ENCODE measurements at places on chromosomes 12 and 14.

GRCh38 chr14:94448071-94448808, 4.4 kb downstream of the SERPINA11 start:
- no peak for DNase-seq

DNA sequence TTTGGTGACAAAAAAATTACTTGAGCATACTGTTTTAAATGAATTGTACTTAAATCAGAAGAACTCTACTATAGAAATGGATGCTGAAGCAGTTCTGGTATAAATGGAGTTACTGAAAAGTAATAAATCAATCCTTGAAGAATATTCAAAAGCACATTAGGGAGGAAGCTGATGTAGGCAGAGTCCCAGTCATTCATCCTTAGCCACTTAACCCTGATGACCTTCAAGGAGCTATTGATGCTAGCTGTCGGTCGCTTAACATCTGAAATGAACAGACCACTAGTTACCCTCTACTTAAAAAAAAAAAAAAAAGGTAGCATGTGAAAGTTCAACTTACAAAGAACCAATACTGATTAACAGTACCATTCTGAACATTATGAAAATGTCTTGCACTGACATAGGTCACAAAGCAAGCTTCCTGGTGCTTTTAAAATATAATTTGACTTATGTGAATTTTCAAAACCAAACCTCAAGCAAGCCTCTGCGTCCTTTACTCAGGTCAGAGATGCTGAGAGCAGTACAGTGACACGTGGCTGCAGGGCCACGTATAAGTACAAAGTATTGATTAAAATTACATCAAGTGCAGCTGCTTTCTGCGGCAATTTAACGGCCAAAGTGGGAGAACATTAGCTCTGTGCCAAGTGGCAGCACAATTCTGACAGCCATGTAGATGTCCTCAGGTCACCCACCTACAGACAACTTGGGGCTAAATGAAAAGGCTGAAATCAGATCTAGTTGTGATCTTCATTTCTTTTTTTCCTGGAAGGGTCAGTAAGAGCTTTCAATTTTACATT, 18.1 kb downstream of the PPM1H start:
- DNase-seq: no peak

- DNase-seq: no peak
These were observed 421.0 kb downstream of the RPL10L start for GRCh38 chr14:46230540-46230939.

- DNase-seq: no peak
These were observed 1480.2 kb downstream of the AACS start for GRCh38 chr12:126545411-126545810.

DNA sequence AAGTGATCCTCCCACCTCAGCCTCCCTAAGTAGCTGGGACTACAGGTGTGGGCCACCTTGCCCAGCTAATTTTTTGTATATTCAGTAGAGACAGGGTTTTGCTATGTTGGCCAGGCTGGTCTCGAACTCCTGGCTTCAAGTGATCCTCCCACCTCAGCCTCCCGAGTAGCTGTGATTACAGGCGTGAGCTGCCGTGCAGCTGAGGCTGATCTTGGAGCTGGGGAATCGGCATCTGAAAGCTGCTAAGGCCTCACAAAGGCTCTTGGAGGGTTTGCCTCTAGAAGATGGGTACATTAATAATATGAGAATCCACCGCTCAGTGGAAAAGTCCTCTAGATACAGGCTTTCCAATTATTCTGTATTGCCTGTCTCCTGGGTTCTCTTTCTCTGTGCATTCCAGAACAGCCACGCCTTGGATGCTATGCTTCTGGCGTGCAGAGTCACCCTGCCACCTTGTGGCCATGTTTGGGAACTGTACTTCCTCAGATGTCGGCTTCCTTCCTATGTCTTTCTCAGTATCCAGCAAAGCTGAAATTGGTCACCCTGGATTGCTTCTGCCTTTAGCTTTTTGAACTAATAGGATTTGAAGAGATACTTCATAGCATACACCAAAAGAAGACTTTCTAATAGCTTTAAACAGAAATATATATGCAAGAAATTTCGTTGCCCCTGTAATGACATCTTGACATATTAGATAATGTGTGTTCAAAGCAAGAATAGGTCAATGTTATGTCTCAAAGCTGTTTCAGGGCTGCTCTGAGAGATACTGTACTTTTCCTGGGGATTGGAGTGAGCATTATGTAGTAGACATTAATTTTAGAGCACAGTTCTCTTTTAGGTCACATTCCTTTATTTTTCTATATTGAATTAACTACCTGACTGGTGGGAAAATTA, 75.4 kb downstream of the SNAPC1 start:
- DNase-seq: peak; percentile 46

- DNase-seq: no peak
These were observed 45.2 kb downstream of the GXYLT1 start for GRCh38 chr12:42099433-42099832.

- no peak for DNase-seq
These were observed 11.1 kb downstream of the ACTN1 start for GRCh38 chr14:68968051-68968450.

GRCh38 chr12:19030603-19031002, 98.9 kb upstream of the PLEKHA5 start:
- no peak for DNase-seq

GRCh38 chr14:78164226-78164853, 5.8 kb upstream of the NRXN3 start:
- no peak for DNase-seq

- no peak for DNase-seq
These were observed 518.5 kb downstream of the SOX5 start for GRCh38 chr12:23431006-23431405.

- no peak for DNase-seq
These were observed 35.4 kb downstream of the RAD52 start for GRCh38 chr12:913919-914698.

- no peak for DNase-seq
These were observed 536 bp upstream of the WNT1 start for GRCh38 chr12:48977290-48978281.

DNA sequence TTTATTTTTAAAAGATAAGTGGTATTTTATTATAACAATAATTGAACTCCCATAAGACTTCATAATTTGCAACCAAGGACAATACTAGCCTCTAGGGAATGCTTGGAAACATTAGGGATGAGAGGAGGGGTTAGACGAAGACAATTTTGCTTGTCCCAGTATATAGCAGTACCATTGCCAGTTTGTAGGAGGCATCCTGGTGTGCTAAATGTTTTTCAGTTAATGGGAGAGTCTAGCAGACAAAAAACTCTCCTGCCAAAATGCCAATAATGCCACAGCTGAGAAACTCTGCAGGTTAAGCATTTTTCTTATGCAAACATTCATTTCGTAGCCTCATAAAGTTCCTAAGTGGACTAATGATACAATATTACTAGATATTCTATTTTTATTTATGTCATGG, 38.1 kb downstream of the RASSF9 start:
- DNase-seq: no peak

DNA sequence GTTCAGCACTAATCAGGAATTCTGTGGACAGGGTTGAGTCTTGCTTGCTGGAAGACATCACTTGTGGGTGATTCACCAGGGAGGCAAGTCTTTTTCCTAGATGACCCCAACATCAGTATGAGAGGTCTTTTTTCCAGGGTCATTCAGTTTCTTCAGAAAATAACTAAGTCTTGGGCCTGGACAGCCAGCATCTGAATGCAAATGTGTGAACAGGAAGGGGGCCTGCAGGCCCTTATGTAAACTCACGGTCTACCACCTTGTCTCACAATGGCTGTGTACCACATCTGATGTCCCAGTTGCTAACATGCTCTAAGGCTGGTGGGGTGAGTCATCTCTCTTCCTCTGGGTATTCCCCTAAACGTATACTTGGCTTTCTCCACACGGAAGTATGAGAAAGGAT, 79.2 kb downstream of the HECTD4 start:
- peak; percentile 91 for DNase-seq

- DNase-seq: no peak
These were observed 13.9 kb downstream of the JDP2 start for GRCh38 chr14:75441728-75442127.

DNA sequence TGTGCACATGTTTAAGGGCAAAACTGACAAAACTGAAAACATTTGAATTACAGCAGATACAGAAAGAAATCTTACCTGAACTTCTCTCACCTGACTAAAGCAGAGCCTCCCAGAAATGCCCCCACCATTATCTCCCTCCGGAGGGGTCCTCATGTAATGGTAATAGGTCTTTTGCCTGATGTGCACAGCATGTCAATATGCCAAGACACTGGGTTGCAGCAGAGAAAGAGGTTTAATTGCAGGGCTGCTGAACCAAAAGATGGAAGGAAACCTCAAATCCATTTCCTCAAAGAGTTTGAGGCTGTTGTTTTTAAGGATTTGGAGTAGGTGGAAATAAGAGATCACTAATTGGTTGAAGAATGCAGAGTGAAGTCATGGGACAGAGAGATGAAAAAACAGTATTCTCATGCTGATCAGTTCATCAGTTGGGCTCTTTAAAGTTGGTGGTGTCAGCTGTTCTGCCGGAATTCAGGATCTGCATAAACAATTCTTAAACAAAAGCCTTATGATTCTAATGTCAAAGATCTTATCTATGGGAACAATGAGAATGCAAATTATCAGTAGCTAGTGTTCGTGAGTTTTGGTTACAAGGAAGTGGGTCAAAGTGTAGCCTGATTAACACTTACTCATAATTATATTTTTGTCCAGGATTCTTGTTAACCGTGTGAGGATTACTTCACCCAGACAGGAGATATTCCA, 18.2 kb downstream of the ANG start:
- no peak for DNase-seq

- no peak for DNase-seq
These were observed 12.5 kb downstream of the IFNG-AS1 start for GRCh38 chr12:68001486-68002466.

DNA sequence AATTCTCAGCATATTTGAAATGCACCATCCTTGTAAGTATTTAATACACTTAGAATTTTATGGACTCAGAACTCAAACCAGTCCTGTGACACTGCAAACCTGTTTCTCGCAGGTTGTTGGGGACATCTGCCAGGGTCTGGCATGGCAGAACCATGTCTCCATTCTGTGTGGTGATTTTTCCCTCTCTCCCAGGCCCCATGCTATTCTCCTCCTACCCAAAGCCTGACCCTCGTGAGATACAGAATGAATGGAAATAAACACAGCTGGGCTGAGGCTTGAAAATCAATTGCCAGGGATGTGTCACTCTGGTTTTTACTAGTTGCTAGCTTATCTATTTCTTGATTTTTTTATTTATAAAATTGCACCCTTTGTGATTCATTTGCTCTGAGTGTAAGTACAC, 19.8 kb downstream of the TPH2 start:
- no peak for DNase-seq

DNA sequence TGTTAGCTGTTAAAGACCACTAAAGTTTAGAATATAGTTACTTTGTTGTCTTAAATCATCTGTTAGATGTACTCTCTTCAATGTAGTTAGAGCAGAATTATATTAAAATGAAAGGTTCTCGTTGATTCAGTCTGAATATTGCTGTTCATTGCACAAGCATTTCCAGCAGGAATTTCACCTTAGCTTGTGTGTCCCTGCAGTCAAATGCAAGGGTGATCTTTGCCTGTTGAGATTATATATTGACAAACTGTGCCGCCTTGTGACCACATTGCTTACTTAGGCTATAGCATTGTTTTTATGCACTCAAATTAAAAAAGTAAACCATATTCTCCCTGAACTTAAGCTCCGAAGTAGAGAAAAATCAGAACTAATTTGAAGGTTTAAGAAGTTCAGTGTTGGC, 39.5 kb downstream of the ATP2A2 start:
- DNase-seq: no peak

GRCh38 chr12:11482955-11483354, 87.6 kb upstream of the PRB2 start:
- no peak for DNase-seq

GRCh38 chr14:94045101-94045500, 19.0 kb downstream of the OTUB2 start:
- no peak for DNase-seq

DNA sequence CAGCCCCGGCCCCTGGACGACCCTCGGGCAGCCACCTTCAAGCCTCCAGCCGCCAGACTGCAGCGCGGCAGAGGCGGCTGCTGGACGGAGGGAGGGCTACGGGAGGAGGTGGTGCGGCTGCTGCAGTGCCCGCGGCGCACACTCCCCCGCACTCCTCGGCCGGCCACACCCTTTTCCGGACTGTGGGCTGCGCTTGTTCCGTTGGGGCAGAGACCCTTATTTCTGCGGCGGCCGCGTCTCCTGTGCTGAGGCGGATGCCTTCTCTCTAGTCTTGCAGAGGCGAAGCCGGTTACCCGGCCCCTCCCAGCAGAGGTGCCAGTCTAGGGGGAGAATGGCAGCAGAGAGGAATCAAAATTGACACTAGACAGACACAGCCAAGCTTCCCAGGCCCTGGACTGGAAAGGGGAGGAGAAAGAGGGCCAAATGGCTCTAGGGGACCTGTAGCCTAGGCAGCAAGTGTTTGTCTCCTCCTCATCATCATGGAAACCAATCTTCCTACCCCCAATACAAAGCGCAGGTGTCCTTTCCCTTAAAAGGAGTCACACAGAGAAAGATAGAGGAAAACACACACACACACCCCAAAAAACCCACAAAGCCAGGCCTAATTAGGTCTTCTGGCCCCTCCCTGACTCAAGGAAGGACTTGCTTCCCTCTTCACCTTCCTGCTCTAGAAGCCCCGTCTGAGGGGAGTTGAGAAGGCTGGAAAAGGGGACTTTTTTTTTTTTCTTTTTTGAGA, 1.3 kb downstream of the ESYT1 start:
- DNase-seq: no peak

- no peak for DNase-seq
These were observed 8.5 kb upstream of the VASH1 start for GRCh38 chr14:76752744-76753143.

DNA sequence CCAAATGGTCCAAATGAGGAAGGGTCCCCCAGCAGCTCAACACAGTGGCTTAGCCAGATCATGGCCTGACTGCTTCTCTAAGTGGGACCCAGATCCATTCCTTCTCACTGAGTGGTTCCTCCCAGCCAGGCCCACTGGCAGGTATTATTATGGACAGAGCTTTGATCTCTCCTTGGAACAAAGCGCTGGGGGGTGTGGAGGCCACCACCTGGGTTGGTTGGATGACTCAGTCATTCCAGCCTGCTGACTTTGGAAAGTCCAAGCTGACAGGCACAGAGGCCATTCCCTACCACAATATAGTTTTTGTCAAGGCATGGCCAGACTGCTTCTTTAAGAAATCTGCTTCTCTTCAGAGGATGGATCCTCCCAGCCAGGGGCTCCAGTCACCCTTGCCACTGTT, 341.1 kb downstream of the BTG1 start:
- DNase-seq: no peak

- no peak for DNase-seq
These were observed 6.5 kb upstream of the WASHC4 start for GRCh38 chr12:105100998-105101397.

GRCh38 chr12:118160536-118160935, 24.6 kb downstream of the PEBP1 start:
- no peak for DNase-seq

Data from GM12878 (cell line).